LNCaP clone FGC (cell line): ENCODE measurements at places on chromosomes 16 and 17.

GRCh38 chr16:4663777-4664465, 29.4 kb upstream of the NUDT16L1 start:
- DNase-seq, result no peak

GRCh38 chr17:65345261-65346005, 208.3 kb downstream of the RGS9 start:
- no peak for DNase-seq

DNA sequence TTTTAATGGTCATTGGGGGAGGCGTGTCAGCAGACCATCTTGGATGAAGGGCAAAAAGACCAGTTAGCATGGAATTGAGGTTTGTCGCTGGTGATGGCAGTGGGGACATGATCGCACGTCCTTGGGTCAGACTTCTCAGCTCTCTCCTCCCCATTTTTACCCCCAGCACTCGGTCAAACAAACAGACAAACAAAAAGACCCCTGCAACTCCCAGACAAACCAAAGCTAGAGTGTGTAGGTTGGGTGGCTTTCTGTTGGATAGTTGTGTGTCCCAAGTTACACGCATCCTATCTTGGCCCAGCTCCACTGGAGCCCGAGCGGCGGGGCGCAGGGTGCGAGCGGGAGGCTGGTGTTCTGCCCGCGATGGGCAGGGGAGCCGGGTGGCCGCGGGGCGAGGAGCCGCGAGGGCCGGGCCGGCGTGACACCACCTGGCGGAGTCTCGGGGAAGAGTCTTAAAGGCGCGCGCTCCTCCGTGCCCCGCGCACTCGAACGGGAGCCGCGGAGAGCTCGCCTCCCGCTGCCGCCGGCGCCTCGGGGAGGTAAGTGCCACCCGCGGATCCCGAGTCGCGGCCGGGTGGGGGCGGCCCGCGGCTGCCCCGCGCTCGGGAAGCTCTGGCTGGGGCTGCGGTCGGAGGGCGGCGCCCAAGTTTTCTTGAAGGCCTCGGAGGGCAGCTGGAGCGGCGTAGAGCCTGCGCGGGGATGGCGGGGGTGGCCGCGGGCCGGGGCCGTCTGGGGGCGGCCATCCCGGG, 18.5 kb upstream of the NTN1 start:
- DNase-seq, result no peak

- no peak for DNase-seq
Observed at GRCh38 chr17:62101090-62101489, 36.0 kb upstream of the MED13 start.

GRCh38 chr17:7854851-7855659, at the start of gene TMEM88:
TSS of gene TMEM88 (plus strand) at chr17:7855066. CDS start at chr17:7855075, 9 bp downstream.
- no peak for DNase-seq

GRCh38 chr17:8475781-8476180, 40.1 kb downstream of the NDEL1 start:
- DNase-seq, result no peak
